Colonic mucosa (tissue), 4 donors: ENCODE measurements at places on chromosomes 4 and X. TPM values are rescaled to one million over a fixed set of nuclear protein-coding genes. Genes with fewer than 3 reads are reported as not detected.

CFAP299 gene
- total RNA-seq = not detected

GPR50 gene
- not detected for total RNA-seq

BCORL1 gene
- total RNA-seq = 8.3 TPM

CXorf65 gene
- not detected for total RNA-seq

FAM9B gene
- not detected for total RNA-seq

CT45A5 gene
- total RNA-seq = not detected

MYOZ2 gene
- total RNA-seq = 0.08 TPM

TMEM185A gene
- total RNA-seq = 12.5 TPM

DUSP21 gene
- not detected for total RNA-seq

NSUN7 gene
- 10.9 TPM for total RNA-seq

DCX gene
- 0.11 TPM for total RNA-seq
